ENCODE measurements at places on chromosomes 1 and 21.

GRCh38 chr1:99527078-99527477, 118.8 kb upstream of the PALMD start:
- DNase-seq = no peak

DNA sequence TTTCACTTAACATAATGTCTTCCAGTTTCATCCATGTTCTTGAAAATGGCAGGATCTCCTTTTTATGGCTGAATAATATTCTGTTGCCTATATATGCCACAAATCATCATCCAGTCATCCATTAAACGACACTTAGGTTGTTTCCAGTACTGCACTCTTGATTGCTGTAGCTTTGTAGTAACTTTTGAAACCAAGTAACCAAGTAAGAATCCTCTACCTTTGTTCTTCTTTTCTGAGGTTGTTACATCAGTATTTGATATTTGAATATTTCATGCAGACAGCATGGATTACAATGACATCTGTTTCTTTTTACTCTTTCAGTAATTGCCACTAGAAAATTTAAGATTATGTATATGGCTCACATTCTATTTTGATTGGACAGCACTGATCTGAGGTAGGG, 22.1 kb upstream of the PRDM2 start:
- no peak for DNase-seq

DNA sequence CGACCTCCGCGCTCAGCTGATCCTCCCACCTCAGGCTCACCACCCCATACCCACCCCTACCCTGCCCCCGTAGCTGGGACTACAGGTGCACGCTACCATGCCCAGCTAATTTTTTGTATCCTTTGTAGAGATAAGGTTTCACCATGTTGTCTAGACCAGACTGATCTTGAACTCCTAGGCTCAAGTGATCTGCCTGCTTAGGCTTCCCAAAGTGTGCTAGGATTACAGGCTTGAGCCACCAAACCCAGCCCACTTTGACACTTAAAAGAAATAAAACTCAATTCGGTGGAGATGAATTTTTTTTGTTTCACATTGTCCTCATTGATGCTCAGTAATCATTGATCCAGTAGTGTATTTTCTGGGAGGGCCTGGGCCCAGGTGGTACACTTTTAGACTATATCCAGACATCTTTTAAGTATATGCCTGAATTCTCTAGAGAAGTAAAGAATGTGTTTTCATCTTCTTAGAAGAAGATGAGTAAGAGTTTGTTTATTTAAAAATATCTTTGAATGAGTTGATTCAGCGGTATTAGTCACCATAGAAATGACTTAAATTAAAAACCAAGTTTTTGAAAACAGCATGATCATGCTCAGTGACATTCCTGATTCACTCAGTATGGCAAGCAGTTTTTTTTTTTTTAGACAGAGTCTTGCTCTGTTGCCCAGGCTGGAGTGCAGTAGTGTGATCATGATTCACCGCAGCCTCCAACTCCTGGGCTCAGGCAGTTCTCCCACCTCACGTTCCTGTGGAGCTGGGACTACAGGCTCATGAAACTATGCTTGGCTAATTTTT, 57.8 kb downstream of the EPB41 start:
- peak; percentile 38 for DNase-seq

DNA sequence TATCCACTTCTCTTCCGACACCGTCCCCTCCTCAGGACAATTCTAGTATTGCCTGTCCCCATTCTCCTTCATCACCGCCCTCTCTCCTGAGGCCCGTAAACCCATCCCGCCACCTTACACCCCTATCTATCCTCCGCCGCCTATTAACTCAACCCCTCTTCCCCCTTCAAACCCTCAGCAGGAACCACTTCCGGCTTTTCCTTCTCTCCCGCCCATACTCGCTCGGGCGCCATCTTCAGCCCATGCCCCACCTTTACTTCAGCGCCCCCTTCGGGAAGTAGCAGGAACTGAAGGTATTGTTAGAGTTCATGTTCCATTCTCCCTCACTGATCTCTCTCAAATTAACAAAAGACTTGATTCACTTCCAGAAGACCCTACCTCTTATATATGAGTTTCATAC, 31.6 kb downstream of the VN1R5 start:
- no peak for DNase-seq

DNA sequence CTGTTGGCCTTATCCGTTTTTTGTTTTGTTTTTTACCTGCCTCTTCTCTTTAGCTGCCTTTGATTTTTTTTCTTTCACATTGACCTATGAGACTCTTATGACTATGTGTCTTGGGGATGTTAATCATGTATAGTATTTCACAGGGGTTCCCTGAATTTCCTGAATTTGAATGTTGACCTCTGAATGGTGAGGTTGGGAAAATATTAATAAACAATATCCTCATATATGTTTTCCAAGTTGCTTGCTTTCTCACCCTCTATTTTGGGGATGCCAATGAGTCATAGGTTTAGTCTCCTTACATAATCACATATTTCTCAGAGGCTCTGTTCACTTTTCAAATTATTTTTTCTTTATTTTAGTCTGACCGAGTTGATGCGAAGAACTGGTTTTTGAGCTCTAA, 29.6 kb downstream of the GBP5 start:
- DNase-seq = no peak

GRCh38 chr1:198444792-198445191, 95.7 kb downstream of the ATP6V1G3 start:
- no peak for DNase-seq

DNA sequence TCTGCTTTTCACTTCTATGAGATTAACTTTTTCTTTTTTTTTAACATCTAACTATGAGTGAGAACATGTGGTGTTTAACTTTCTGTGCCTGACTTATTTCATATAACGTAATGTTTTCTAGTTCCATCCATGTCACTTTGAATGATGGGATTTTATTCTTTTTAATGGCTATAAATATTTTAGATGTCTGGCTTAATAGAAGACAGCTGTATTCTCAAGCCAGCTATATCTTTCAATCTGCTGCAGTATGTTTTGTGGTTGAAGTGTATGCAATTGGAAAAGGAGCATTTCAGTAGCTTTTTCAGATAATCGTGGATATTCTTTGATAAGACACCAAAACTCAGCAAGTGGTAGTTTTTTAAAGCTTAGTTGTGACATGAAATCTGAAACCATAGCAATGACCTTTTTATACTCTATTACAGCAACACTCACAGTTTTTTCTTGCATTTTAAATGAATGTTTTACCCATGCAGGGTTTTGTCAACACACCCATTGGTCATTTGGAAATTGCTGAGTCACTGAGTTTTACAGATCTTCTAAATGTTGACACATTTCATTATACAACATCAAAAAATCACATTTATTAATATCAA, 5.7 kb upstream of the SVBP start:
- DNase-seq = no peak

GRCh38 chr21:32364387-32364786, 28.4 kb downstream of the URB1 start:
- no peak for DNase-seq

GRCh38 chr1:3925256-3925655, 25.2 kb upstream of the C1orf174 start:
- no peak for DNase-seq

DNA sequence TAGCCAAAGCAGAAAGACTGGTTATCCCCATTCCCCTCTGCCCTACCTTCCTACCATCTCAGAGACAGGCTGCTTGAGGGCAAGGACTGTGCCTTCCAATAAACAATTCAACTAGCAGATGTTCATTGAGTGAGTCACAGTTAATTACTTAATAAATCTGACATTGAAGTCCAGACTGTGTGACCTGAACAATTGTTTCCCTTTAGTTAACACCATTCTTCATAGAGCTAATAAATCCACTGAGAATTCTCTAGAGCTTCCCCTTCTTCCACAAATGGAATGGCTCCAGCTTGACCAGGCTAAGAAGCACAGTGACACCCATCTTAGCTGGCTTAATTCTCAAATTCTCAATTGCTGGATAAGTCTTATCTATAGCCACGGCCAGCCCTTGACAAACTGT, 61.9 kb upstream of the GJA5 start:
- DNase-seq = no peak

DNA sequence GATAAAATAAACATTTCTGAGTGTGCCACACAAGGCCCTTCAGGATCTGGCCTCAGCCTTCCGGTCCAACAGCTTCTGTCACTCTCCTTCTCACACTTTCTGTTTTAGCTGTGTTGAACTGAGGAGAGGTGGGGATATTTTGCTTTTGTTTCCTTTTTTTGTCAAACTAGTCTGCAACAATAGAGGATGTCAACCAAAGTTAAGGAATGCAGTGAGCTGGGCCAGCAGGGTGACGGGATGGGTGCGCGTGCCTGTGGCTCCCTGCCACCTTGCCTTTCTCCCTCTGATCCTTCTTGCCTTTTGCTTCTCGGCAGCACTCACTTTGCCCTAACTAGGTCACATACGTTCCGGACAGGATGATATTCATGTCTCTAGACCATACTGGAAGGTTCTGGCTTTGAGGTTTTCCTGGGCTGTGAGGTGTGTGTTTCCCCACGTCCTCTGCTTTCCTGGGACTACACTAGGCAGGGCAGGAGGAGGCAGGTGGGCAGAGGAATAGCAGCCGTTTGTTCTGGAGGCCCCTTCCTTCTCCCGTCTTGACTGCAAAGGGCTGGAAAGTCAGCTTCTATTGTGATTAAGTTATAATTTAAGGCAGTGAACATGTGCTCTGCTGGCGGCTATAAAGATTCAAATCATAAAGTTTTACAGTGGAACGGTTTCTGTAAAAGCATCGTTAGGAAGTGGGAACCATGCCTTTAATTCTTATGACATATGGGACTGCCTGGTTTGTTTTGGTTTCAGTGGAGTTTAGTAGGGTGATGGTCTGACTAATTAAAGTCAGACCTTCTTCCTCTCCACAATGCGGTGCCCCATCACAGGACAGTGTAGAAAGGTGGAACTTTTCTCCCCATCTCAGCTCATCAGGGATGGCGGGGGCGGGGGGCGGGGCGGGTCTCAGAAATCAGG, 67.8 kb downstream of the RNF220 start:
- DNase-seq = no peak

DNA sequence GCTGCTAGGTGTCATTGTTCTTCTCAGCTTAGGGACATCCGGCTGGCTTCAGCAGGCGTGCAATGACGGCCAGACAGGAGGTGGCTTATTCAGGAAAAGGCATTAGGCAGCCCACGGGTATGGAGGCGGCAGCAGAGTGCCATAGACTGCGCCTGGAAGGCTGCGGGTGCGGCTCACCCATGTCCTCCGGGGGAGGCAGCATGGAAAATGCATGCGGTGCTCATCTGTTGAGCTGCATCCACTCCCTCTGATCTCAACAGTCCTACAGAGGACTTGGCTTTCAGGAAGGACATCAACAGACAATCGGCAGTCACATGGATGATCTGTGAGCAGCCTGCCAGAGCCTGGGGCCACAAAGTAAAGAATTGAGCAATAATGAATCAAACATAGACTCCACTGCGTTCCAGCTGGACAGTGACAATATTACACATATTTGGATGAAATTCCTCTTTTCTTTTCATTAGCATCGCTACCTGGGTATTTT, 42.9 kb downstream of the UMODL1 start:
- DNase-seq = no peak

- DNase-seq = no peak
Measured at GRCh38 chr1:89762386-89762778, 58.5 kb upstream of the LRRC8D start.

DNA sequence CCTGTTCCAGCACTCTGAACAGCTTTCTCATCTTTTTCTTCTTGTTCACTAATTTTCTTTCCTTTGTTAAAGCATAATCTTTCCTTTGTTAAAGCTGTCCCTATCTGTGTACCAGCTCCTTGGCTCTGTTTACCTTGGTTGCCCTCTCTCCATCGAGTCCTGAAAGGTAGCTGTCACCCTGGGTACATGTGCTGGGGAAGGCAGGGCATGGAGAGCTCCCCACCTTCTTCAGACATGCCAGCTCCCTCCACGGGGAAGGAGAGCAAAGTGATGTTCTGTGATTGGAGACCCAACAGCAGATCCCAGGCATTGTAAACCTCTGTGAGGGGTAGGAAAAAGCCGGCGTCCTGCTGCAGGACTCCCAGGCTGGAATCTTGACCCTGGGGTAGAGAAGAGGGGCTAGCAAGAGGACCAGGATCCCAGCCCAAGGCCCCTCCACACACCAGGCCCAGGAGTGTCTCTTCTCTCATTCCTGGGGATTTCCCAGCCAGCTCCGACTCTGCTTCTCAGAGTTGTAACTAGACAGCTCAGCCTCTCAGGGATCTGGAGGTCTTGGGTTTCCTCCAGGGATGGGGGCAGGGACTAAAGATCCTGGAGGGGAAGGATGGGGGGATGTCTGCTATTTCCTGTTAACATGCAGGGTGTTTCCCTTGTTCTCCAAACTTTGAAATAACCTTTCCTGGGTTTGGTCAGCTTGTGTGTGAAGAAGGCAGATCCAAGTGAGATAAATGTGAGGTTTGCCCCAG, 34.4 kb downstream of the TMCC2 start:
- DNase-seq = no peak

DNA sequence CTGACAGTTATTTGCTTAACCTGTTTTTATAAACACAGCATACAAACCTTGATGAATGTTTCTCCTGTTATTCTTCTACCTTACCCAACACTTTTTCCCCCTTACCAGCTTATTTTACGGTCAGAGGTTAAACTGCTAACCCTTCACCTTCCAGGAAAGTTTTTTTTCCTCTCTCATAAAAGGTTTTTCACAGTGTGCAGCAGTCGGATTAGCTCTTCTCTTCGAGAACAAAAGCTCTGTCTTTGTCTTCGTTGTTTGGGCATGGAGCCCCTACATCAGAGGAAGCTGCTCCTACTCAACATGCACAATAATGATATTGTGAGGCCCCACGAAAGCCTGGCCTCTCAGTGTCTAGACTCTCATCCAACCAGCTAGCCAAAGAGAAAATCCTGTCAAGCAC, 42.0 kb downstream of the DENND1B start:
- DNase-seq = no peak

GRCh38 chr1:16167331-16168143, 11.7 kb upstream of the EPHA2 start:
- DNase-seq = no peak

DNA sequence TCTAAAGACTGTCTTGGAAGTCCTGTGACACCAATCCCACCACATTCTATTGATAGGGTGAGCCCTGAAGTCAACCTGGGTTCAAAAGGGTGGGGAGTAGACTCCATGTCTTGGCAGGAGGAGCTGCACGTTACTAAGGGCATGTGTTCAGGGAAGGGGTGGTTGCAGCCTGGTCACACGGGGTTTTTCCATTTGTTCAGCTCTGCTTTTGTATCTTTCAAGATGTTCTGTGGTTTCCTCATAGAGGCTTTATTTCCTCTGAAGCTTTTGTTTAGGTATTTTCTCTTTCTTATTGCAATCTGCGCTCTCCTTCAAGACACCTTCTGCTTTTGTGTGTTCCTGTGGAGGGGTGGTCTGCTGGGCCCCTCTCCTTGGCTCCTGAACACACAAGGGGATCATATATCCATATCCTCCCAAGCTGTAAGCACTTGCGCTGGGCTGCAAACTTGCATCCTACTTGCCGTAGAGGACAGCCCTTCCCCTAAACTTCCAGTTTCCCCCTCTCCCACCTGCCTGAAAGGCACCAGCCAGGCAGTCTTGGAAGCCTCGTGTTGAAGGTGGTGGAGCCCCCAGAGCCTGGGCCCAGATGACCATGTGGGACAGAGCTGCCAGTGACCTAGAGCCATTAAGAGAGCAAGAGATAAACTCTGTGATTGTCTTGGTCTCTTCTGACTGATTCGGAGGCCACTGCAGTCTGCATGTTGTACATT, 62.5 kb upstream of the TRAPPC10 start:
- no peak for DNase-seq

Measured in activated CD4-positive, alpha-beta T cell treated with anti-CD3 and anti-CD28 coated beads, Interleukin-2, Interleukin-4, amounts not matched to agents 100 ng/mL and 50 ng/mL, durations not matched to agents 16 hours and 8 hours (primary cell).